ENCODE measurements at places on chromosomes 3 and 15.

DNA sequence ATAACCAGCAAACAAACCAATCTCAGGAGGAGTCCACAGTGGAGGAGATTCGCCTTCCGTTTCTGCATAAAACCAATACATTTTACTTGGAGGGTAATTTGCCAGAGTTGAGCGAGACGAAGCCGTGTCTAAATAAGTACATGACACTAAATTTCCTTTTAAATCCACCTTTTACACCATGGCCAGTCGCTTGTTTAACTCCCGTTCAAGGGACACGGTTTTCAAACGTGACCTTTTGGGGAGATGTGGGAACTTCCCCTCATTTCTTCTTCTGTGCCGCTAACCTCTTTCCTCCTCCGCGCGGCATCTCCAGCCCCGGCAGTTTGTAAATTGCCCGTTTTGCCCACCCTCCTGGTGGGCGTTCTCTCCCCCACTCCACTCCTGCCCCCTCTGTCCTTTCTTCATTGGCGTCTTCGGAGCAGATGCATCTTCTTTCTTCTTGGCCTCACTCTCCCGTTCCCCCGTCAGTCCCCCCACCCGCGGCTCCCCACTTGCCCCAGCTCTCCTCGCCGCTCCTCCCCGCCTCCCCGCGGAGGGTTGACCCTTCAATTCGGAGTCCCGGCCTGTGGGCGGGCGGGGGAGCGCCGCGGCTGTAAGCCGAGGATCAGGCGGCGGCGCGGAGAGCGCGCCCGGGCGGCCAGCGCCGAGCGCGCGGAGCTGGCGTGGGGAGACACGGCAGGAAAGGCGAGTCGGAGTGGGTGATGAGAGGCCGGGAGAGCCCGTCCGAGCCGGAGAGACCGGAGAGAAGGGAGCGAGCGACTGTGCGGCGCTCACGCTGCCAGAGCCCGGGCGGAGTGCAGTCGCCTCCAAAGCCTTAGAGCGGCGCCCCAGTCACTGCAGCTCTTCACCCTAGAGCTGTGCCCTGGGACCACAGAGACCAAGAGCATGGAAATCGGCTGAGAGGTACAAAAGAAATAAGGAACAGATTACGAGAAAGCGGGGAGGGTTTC, at the start of gene NLGN1:
Gene NLGN1, plus strand, starts transcription at position 584 of the 950 bp plus-strand sequence.
- peak; percentile 86 for DNase-seq

GRCh38 chr3:59249004-59249403, 199.2 kb upstream of the CFAP20DC start:
- no peak for DNase-seq

DNA sequence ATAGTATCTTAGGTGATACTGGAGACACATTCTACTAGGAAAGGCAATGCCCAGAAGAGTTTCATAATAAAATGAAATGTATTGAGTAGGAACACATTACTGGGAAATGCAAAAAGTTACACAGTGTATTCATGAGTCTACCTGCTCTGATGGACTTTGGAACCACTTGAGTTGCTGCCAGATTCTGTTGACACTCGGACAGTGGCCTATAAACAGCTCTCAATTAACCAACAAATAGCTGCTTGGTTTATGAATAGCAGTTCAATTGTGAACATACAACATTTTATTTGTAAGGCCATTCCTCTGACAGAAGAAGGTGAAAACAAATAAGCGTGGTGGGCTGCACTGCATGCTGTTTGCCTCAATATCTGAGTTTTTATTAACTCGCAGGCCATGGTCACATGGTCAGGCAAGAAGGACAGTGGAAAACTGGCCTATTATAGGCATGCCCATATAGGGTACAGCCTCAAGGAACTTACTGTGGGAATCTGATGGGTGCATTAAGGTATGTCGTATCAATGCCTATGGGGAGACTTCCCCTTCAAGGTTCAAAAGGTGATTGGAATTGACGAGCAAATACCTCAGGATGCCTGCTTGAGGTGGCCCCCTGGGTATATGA, 66.2 kb downstream of the C3orf80 start:
- DNase-seq, result no peak

- DNase-seq, result no peak
Measured at GRCh38 chr3:83011481-83011880, 1250.0 kb upstream of the GBE1 start.

GRCh38 chr3:184608209-184608608, 46.6 kb downstream of the EPHB3 start:
- DNase-seq, result peak; percentile 7

- no peak for DNase-seq
Measured at GRCh38 chr3:27528791-27529190, 44.6 kb upstream of the SLC4A7 start.

GRCh38 chr15:66114863-66115425, 138.6 kb downstream of the MEGF11 start:
- no peak for DNase-seq

- DNase-seq, result no peak
Measured at GRCh38 chr3:197432384-197433127, 123.2 kb downstream of the BDH1 start.

GRCh38 chr3:11211531-11212298, 57.4 kb downstream of the HRH1 start:
- peak; percentile 55 for DNase-seq

- no peak for DNase-seq
Measured at GRCh38 chr15:36501063-36501678, 78.3 kb upstream of the CDIN1 start.

- no peak for DNase-seq
Measured at GRCh38 chr15:50687302-50687902, 805 bp upstream of the TRPM7 start.

DNA sequence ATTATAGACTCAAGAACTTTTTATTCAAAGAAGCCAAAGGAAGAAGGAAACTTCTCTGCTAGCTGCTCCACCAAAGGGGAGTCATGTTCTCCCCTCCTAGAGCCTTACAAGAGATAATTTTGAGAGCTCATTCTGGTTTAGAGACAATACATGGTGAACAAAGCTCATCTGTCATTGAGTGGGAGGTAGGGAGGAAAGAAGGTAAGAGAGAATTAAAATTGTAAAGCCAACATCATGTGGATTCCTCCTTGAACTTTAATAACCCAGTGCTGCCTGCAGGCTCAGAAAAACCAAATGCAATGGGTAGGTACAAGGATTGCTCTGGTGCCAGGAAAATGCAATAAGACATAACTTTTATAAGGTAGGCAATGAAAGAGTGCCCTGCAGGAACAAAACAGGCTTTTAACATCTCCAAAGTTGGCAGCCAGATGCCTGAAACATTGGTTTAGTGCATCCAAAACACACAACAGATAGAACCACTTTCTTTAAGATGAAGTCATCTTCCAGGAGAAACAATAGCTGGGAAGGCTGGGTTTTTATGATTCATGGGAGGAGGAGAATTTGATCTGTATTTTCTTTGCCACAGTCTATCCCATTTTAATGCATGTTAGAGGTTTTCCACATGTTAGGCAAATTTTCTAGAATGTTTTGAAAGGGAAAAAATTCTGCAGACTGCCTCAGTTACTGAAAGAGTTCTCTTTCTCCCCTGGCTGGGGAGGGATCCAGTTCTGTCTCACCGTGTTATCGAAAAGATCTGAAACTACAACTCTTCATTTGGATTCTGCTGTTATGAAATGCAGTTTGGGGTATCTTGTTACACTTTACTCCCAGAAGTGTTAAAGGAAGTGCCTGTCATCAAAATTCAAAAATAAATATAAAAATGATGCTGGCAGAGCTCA, 11.3 kb upstream of the ARHGEF3 start:
- no peak for DNase-seq

DNA sequence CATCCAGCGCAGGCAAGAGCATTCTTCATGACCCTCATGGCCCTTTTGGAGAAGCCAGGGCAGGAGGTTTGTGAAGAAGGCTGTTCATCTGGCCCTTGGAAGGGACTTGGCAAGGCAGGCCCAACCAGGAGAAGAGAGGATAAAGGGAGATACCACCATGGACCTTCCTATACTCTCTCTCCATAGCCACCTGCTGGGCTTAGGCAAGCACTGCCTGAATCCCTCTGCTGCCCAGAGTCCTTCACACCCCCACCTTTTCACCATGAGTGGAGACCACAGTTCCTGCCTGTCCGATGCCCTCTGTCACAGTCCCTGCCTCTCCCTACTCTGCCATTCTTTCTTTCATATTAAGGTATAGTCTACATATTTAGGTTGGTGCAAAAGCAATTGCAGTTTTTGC, 10.6 kb upstream of the SFMBT1 start:
- DNase-seq, result peak; percentile 21
